ENCODE measurements at places on chromosomes 6 and 20.

- DNase-seq = no peak
These were observed 87.1 kb downstream of the IBTK start for GRCh38 chr6:82160255-82160990.

- DNase-seq = no peak
These were observed 8.0 kb upstream of the F13A1 start for GRCh38 chr6:6328451-6328850.

DNA sequence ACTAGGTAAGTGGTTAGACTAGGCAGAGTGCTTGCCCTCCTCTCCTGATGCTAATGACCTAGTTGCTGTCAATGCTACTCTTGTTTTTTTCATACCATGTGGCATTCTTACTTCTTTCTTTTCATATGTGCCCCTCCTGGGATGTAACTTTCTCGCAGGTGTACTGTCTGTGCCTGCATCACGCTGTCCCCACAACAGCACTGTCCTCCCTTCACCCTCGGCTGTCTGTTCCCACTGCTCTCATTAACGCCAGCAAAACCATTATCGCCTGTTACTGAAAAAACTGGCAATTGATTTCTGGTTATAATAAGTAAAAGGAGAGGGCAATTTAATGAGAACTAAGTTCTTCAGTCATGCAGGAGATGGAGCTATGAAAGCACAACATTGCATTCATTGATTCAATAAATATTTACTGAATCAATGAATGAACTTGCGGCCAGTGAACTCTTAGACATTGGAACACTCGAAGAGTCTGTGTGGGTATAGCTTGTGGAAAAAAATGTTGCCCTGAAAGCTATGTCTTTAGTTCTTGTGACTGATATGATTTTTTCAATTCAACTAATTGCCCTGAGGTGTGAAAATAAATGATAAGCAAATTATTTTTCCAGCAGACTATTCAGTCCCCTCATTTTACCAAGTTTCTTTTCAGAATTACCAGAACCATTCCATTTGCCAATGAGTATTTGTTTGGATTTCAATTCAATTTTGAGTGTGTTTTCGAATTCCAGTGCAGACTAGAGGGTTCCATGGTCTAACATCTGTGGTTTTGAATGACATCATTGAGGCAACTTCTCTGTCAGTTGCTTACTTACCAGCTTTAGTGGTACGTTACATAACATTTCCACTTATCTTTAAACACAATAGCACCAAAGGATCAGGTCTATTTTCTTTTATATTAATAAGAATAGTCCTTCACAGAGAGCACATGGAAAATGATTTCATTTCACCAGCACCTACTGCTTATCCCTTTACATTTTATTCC is 2.1 kb downstream of the SLC17A4 start:
- DNase-seq = no peak

DNA sequence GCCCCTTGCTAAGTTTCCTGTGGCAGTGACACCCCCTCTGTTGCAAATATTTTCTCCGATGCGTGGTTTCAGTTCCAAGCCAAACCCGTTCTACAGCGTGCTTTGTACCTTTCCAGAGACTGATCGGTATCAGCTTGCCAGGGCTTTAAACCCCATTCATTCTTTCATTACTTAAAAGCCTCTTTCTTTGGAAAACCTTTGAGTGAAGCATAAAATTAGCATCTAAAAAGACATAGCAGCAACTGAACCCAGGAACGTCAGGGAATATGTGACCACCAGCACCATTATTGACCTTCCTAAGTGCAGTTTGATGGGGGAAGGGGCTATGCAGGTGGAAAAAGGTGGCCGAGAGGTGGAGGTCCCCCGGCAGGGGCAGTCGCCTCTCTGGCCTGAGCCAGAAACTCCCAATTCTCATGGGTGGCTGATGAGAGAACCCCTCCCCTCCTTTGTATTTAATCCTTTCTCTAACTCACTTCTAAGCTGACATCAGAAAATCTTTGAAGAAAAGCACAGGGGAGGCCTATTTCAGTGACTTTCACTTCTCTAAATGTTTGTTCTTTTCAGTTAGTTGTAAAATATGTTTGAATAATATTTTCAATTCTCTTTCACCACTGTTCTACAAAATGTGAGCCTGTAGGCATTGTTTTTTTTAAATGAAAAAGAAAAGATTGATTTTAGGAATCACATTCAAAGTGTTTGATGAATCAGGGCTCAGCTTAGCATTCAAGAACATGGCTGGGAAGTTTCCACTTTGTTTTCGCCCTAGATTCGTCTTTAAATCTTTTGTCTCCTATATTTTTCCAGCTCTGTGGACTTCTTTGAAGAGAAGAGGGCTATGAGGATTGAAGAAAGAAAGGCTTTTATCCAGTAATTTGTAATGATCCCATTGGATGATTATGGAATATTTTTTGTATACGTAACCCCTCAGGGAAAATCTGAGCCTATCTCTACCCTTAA is 89.2 kb downstream of the RSPH3 start:
- DNase-seq = no peak

GRCh38 chr6:21596949-21597682 is 3.6 kb downstream of the SOX4 start:
- DNase-seq = peak; percentile 69

GRCh38 chr20:58213121-58213520 is 15.3 kb downstream of the ANKRD60 start:
- no peak for DNase-seq

GRCh38 chr6:160248538-160248937 is 10.1 kb downstream of the SLC22A2 start:
- DNase-seq = no peak

- DNase-seq = no peak
These were observed 53.0 kb downstream of the HDGFL1 start for GRCh38 chr6:22622351-22622750.

GRCh38 chr6:45206793-45207492 is 121.2 kb upstream of the RUNX2 start:
- DNase-seq = no peak

DNA sequence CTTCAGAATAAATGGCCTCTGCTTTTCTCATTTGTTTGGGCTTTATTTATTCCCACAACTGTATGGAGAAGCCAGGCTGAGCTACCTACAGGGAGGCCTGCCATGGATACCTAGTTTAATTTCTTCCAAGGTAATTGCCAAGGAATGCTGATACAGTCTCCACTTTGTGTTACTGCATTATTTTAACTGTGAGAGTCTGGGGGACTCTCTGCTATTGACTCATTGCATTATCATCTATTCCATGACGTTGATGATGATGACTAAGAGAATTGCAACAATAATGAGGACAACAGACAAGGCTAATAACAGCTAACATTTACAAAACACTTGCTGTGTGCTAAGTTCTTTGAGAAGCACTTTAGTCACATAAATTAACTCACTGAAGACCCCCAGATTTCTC is 88.3 kb upstream of the COL21A1 start:
- no peak for DNase-seq

DNA sequence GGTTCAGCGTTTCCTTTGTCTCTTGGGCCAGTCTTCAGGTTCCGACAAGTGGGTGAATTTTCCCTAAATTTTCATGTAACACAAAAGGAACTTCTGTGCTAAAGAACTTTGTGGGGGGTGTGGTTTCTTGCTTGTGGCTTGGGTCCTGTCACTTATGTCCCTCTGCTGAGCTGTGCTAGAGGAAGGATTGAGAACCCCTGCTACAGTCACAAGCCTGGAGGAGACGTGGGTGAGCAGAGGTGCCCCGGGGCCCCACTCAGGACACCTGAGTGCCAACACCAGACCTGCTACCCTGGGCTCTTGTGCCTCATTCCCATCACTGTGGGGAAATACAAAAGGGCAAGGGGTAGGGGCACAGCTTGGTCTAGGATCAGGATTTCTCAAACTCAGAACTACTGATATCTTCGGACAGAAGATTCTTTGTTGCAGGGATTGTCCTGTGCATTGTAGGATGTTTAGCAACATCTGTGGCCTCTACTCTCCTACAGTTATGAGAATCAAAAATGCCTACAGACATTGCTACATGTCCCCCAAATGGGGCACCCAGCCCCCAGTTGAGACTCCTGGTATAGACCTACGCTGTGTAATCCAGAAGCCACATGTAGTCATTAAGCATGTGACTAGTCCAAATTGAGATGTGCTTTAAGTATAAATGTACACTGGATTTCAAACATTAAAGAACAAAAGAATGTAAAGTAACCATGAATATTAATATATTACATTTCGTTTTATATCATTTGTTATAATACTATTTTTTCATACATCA is 128.7 kb downstream of the LY86 start:
- no peak for DNase-seq

DNA sequence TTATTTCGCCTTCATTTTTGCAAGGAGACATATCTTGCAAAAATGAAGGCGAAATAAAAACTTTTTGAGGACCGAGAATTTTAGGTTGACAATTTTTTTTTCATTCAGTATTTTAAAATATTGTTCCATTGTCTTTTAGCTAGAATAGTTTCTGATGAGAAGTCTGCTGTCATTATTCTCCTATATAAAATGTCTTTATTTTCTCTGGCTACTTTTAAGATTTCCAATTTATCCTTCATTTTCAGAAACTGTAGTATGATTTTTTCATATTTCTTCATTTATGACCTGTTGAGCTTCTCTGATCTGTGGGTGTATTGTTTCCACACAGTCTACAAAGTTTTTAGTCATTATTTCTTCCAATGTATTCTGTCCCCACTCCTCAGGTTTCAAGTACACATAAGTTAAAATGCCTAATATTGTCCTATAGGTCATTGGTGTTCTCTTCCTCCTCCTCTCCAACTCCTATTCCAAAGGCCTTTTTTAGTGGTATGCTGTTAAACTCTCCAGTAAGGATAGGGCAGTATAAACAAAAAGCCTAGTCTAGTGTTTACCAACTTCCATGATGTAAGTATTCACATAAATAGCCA is 15.7 kb downstream of the AHI1 start:
- DNase-seq = no peak

GRCh38 chr6:143038833-143039232 is 21.9 kb upstream of the AIG1 start:
- no peak for DNase-seq

GRCh38 chr6:21134356-21134755 is 459.2 kb upstream of the SOX4 start:
- no peak for DNase-seq

DNA sequence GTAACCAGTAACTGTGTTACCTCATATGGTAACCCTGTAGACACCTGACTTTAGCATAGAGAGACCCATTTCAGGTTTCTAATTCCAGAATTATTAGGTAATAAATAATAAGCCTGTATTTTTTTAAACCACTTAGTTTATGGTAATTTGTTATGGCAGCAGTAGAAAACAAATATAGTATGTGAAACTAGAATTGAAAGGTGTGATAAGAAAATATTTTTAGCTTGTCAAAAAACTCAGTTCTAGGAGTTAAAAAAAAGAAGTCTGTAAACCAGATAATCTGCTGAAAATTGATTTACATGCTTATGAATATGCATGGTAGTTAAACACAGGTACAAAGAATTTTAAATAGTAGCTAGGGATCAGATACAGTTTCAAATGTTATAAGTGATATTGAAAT is 695.0 kb upstream of the GJE1 start:
- DNase-seq = no peak

DNA sequence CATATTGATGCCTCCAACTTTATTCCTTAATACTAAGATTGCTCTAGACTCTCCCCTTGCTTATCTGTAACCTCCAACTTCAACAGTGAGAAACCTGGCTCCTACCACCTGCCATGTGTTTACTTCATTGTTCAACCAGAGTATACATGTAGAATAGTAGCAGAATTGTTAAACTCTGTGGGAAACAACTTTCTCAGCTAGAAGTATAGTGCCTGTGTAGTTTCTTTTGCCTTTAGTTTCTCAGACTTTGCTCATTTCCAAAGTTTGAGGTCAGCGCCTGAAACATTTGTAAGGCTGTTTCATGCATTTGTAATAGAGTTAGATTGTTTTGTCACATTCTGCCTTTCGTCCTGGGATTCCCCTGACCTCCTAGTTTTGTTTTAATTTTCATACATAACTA is 34.9 kb upstream of the HECA start:
- DNase-seq = no peak

- DNase-seq = no peak
These were observed 55.5 kb downstream of the FOXC1 start for GRCh38 chr6:1665214-1665613.

DNA sequence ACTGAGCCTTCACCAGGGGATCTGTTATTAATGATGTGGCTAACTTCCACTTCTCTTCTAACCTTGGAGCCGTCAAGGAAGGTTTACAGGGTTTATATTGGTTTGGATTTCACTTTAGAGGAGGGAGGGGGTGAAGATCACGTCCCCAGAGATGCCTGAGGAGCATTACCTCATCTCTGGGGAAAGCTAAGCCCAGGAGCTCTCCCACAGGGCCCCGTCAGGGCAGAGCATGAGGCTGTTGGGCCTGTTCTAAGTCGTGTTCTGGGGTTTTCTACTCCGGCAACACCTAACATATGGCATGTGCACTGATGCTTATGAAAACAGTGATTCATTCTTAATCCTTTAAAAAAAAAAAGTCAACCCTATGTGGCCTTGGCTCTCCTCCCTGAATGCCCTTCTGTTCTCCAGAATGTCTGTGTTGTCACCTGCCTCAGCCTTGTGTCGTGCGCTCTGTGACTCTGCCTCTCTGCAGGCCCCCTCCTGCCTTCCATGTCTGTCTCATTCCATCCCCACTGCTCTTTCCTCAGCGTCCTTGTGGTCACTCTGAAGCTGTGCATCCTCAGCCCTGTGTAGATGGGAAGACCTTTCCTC is 97.4 kb upstream of the JARID2 start:
- DNase-seq = no peak

- no peak for DNase-seq
These were observed 69.0 kb upstream of the TMEM200A start for GRCh38 chr6:130296854-130297253.

DNA sequence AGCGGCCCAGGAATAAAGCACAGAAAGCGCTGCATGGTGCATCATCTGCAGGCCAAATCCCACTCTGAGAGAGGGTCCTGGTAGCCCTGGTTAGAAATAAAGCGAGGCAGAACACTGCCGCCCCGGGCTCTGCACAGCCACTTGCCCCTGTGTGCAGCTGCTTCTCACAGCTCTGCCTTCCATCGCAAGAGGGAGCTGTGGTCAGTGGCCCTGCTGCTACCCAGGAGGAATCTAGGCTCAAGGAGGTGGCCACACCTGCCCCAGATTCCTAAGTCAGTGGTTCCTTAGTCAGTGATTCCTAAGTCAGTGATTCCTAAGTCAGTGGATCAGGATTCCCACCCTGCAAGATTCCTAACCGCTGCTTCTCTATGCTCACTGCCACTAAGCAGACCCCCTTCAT is 8.8 kb downstream of the CDH4 start:
- DNase-seq = no peak

DNA sequence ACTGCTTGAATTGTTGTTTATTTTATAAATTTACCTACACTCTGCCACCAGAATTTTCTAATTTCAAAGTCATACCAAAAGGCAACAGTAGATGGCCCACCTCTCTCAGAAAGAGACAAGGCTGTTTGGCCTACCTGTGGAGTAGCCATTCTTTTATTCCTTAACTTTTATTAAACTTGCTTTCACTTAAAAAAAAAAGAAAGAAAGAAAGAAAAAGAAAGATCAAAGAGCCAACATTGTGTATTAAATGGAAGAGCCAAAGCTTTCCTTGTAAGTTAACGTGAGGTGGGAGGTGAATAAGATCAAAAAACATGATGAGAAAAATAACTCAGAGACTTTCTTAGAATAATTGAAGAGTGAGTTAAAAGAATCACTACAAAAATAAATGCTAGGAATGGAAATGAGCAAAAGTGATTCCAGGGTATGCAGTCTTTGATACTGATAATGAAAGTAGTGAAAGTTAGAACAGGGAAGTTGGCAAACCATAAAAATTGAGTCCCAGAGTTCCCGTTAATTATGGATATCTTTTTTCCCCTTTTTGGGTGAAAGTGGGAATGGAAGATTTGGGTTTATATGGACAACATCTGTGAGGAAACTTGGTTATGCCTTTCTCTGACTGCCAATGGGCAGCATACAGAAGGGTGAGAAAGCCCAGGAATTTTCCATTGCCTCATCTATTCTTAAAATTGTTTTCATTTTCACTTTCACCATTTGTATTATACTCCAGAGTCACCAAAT is 35.9 kb upstream of the MYB start:
- DNase-seq = no peak
